Left lobe of liver (tissue), 2 donors: ENCODE measurements at places on chromosomes 1 and 21. TPM values are rescaled to one million over a fixed set of nuclear protein-coding genes. Genes with fewer than 3 reads are reported as not detected.

The SLC16A1 gene
- total RNA-seq = 29.2 TPM

DNA sequence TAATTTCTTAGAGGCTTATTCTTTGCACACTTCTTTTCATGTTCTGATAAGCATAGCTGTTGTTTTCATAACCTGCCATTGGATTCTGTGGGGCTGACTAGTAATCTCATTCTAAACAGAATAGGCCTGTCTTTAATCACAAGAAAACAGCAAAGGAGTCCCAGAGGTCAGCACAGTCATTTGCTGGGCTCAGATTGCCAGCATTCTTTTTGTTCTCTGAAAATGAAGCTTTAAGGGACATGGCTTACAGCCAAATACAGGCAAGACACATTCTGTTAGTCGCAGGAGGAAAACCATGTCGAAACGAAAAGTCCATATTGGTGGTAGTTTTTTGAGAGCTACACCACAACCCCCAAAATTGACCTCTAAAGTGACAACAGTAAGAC is 75.0 kb downstream of the MRPS6 start:
- no peak for DNase-seq

DNA sequence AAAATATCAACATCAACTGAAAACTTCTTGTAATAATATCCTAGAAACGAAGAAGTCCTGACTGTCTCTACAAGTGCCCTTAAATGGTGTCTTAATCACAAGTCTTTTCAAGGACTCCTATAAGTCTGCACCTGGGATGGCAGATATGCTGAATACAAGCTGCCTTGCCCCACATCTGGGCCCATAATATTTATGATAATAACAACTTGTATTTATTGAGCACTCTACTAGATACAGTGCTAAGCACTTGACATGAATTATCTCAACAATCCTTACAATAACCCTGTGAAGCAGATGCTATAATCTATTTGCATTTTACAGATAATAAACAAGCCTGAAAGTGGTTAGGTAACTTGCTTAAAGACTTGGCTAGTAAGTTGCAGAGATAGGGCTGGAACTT is 78.0 kb upstream of the ZNF648 start:
- DNase-seq = no peak

DNA sequence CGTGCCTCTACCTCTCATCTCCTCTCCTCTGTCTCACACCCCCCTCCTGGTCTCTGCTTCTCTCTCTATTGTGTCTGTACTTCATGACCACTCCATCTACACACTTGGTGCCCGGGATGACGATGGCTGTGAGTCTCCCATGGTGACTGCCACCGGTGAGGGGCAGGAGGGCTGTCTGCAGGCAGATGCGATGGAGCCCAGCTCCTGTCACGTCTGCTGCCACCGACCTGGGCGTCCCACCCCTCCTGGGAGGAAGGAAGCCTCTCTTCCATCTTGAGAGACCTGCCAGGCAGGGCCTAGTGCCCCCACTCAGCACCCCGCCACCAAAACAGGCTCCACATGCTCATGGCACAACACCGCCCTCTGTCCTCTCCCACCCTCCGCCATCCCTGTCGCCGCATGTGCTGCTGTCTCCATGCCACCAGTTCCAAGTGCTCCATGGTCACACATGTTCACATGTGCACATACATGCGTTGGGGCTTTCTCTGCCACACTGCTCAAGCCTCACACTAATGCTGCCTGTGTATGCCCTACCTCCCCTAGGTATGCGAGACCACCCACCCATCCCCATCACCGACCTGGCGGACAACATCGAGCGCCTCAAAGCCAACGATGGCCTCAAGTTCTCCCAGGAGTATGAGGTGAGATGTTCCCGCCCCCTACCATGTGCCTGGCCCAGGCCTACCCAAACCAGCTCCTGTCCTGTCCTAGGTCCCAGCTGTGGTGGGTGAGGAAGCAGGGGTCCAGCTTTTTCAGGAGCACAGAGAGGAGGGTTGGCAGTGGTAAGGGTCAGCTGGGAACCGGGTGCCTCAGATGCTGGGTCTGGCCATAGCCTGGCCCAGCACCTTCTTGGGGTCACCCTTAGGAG is 36.6 kb upstream of the KDM4A start:
- DNase-seq = no peak
